Vagina (tissue), 2 donors: ENCODE measurements at places on chromosomes 6 and 20.

- DNase-seq = no peak
Observed at GRCh38 chr6:2103765-2104523, 141.5 kb downstream of the GMDS start.

DNA sequence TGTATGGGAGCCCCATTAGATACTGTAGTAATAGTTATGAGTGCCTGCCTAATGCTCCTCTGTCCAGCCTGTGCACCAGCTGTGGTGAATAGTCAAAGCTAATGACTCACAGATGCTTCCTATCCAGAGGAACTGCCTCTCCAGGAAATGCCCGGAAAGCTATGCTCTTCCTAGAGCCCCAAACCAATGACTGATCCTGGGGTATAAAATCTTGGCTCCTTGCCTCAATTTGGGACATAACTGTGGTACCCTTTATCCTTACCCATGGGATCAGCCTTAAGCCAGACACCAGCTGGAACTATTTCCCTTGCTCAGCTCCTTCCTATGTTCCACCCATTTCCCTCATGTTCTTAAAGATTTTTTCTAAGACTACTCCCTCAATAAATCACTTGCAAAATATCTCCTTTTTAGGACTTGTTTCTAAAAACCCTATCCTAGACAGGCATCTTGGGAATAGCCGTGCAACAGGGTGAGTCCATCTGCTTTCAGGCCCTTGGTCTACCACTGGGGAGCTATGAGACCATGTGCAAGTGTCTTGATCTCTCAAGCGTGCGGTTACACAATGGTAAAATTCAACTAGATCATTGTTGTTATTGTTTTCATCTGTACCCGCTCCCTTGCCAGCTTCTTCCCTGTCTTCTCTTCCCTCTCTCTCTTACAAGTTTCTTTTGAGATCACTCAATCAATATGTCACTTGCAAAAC lies 283.7 kb downstream of the BTBD3 start:
- DNase-seq = no peak

- DNase-seq = no peak
Observed at GRCh38 chr6:12356431-12356830, 66.3 kb downstream of the EDN1 start.

GRCh38 chr6:169070506-169071176 lies 183.0 kb downstream of the THBS2 start:
- DNase-seq = peak; percentile 99

GRCh38 chr6:150420428-150420827 lies 51.6 kb downstream of the IYD start:
- no peak for DNase-seq

GRCh38 chr20:50681359-50682064 lies 9.8 kb downstream of the RIPOR3 start:
- DNase-seq = no peak

- DNase-seq = no peak
Observed at GRCh38 chr6:121436274-121436857, 920 bp downstream of the GJA1 start.

DNA sequence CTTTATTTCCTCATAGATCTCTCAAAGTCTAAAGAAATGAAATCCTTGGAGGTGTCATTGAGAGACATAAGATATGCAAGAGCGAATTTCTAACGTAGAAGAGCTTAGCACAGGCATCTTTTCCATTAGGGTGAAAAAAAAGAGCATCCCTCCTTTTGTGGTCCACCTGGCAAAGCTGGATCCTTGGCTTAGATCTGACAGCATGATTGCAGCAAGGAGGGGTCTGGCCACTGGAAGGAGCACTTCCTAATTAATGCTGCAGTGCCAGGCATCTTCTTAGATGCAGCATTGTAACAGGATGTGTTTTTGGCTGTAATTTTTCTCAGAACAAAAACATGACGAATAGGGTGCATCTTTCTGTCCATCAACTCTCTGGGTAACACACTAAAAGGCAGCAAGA lies 60.1 kb upstream of the TFAP2D start:
- no peak for DNase-seq

DNA sequence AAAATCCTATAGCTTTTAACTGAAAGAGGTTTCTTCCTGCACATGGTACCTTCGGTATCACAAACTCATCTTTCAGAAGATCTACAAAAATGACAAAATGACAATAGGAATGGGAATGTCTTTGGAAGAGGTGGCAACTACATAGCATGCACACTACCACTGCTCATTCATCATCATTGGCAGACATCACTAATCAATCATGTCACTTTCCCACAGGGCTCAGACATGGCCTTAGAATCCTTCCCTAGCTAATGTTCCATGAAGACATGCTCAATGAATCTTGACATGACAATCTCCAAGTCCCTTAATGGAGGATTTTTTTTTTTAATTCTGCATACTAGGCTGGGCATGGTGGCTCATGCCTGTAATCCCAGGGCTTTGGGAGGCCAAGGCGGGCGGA lies 3.2 kb upstream of the PGC start:
- DNase-seq = no peak

DNA sequence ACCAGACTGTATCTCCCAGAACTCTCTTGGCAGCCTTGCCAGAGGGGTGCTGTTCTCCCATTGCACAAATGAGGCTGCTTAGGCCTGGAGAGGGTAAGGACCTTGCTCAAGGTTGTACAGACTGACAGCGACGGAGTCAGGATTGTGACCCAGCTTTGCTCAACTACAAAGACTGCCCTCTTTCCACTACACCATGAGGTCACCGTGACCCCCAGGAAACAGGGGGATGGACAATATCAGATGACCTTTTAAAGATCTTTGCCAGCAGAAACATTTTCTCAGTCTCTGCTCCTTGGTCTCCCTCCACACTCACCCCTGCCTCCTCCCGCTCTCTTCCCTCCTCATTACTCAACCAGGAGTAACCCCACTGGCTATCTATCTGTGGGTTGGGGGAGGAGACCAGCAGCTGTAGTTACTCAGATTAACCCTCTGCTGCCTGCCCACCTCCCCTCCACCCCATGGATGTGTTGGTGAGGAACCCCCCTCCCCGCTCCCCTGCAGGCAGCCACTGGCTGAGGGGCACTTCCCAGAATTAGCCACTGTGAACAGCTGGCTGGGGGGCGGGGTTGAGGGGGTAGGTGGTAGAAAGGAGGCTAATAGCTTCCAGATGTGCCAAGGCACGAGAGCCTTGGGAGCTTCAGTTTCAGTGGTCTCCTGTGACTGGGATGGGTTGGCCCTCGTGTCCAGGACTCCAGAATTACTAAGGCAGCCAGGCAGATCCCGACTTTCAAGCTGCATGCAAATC lies 26.9 kb upstream of the MRPS18A start:
- no peak for DNase-seq

DNA sequence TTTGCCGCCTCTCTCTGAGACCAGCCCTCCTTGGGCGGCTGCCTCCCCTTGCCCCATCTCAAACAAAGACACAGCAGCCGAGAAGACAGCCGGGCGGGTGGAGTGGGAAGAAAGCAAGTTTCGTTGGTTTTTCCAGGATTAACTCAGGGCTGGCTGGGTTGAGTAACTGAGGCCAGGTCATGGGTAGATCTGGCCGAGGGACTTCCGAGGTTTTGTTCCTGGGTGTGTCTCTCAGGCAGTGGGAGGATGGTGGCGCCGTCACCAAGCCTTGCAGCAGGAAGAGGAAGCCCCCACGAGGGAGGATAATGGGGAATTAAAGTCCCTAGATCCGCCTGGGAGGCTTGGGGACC lies 167.2 kb downstream of the TTLL2 start:
- no peak for DNase-seq

DNA sequence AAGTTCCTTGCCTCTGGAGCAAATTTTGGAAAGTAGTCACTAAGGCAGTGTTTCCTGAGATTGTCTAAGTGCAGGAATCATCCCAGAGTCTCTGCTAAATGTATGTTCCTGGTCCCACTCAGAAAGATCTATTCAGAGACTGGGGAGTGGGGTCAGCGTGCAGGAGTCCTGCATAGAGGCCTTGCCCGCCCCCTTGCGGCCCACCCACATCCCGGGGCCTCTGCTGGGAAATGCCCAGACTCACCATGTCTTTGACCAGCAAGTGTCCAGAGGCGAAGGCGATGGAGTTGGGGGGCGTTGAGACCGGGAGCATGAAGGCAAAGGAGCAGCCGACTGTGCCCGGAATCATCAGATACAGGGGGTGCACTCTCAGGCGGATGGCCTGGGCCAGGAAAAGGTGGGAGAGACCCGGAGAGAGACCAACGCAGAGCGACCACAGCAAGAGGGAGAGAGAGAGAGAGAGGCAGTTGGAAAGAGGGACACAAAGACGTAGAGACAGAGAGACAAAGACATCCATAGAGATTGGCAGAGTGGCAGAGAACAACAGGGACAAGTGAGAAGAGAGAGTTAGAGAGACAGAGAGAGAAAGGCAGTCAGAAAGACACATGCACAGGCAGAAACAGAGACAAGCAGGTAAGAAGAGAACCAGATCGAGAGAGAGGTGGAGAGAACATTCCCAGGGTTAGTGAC lies 12.9 kb upstream of the OCSTAMP start:
- DNase-seq = no peak

DNA sequence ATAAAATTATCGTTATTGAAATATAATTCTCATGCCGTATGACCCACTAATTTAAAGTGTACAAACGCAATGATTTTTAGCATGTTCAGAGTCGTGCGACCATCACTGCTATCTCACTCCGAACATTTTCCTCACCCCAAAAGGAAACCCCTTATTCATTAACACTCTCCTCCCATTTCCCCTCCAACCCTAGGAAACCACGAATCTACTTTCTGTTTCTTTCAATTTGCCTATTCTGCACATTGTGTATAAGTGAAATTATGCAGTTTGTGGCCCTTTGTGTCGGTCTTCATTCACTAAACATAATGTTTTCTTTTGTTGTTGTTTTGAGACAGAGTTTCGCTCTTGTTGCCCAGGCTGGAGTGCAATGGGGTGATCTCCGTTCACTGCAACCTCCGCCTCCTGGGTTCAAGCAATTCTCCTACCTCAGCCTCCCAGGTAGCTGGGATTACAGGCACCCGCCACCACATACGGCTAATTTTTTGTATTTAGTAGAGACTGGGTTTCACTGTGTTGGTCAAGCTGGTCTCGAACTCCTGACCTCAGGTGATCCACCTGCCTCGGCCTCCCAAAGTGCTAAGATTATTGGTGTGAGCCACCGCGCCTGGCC lies 99.7 kb upstream of the ZNF217 start:
- DNase-seq = no peak

GRCh38 chr20:8152183-8152582 lies 20.1 kb downstream of the PLCB1 start:
- DNase-seq = no peak

GRCh38 chr6:25448965-25449538 lies 169.9 kb downstream of the CARMIL1 start:
- no peak for DNase-seq

DNA sequence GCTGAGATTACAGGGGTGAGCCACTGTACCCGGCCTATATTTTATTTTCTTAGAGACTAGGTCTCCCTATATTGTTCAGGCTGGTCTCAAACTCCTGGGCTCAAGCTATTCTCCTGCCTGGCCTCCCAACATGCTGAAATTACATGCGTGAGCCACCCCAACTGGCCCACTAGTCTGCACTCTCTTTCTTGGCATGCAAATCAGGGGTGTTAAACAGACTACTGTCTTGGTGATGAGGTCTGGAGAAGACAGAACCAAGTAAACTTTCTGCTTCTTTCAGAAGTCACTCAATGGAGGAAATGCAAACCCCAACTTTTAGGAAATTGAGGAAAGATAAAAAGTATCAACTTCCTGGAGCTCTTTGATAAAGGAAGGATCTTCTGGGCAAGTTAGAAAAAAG lies 8.0 kb upstream of the TUBB2B start:
- no peak for DNase-seq

DNA sequence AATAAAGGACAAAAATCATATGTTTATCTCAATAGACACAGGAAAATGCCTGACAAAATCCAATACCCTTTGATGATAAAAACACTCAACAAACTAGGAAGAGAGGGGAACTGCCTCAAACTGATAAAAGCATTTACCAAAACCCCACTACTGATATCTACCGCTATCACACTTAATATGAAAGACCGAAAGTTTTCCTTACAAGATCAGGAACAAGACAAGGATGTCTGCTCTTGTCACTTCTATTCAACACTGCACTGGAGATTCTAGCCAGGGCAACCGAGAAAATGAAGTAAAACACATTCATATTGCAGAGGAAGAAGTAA lies 25.1 kb downstream of the GZF1 start:
- no peak for DNase-seq

GRCh38 chr6:163814494-163815364 lies 400.2 kb downstream of the QKI start:
- no peak for DNase-seq

DNA sequence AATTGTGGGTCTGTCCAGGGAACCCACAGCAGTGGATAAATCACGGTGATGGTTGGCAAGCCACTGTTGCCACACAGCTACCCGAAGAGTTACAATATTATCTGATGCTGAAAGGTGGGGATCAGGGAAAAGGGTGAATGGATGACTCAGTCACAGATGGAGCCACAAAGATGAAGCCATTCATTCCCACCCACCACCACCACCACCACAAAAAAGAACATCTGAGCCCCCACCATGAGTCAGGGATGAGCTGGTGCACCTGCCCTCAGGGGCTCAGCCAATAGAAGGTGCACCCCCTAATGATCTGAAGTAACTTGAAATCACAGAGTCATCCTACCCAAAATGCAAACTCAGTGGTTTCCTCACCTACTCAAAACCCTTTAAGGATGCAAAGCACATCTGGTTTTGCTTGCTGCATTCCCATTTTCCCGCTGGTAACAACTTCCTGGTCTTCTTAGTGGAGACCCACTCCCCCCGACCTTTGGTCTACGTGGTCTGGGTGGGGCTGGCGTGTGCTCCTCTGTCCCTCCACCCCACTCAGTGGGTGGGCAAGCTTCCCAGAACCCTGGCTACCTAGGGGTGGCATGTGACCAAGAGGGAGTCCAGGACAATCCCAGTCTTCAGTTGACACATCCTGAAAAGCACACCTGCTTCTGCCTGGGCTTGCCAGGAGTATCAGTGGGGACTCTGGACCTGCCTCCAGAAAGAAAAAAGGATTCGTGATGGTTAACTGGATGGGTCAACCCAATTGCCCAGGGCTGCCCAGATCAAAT lies 125.5 kb downstream of the ANKRD60 start:
- DNase-seq = no peak
